ENCODE measurements at places on chromosomes 2 and 18.

GRCh38 chr2:222423632-222424275, 589 bp upstream of the SGPP2 start:
- no peak for DNase-seq

DNA sequence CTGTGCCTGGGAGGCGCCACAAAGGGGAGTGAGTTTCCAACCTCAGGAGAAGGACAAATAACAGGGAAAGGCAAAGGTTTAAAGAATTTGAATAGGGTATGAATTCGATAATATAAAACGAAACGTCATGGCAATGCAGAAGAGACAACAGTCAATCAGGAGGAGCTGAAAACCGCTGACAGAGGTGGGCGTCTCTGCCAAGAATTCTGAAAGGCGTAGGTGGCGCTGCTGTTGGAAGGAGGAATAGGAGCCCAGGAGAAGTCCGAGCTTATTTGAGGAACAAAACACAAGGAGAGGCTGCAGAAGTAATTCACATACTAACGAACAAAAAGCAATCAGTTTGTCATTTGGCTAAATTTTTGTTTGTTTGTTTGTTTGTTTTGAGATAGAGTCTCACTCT, 485.8 kb upstream of the POU3F3 start:
- no peak for DNase-seq

DNA sequence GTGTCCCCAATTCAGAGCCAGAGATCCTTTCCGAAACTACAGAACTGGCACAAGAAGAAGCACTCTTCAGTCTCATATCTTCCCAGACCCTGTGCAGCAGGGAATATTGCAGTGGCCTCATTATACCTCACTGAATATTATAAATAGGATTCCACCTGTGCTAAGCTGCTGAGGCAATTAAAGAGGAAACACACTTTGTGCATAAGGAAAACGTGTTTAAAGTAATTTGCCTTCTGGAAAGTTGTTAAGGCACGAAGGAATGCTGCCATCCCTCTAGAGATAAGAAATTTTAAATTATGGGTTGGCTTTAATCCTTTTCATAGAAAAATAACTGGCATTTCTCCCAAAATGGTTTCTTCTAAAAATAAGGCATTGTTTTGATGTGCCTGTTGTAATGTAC, 233.3 kb downstream of the RAB3GAP1 start:
- no peak for DNase-seq

- no peak for DNase-seq
Observed at GRCh38 chr2:220981926-220982325, 590.2 kb downstream of the EPHA4 start.

DNA sequence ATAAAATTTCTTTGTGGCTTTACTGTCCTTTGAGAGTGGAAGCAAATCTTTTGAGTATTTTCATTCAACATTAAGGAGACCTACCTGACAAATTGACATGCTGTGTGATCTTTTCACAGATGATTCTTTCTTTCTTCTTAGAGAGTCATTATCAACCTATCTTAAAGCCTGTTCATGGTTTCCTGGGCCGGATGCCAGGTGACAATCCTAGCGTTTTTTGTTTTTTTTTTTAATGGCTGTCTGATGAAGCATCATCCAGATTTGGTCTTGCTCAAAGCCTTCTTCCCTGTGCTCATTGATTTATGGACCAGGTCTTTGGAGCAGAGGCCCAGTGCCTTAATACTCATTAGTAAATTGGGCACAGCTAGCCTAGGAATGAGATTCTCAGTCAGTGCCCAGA, 9.8 kb upstream of the MGAT5 start:
- no peak for DNase-seq

- DNase-seq, result peak; percentile 70
Observed at GRCh38 chr2:70753902-70754301, 14.1 kb downstream of the ADD2 start.

DNA sequence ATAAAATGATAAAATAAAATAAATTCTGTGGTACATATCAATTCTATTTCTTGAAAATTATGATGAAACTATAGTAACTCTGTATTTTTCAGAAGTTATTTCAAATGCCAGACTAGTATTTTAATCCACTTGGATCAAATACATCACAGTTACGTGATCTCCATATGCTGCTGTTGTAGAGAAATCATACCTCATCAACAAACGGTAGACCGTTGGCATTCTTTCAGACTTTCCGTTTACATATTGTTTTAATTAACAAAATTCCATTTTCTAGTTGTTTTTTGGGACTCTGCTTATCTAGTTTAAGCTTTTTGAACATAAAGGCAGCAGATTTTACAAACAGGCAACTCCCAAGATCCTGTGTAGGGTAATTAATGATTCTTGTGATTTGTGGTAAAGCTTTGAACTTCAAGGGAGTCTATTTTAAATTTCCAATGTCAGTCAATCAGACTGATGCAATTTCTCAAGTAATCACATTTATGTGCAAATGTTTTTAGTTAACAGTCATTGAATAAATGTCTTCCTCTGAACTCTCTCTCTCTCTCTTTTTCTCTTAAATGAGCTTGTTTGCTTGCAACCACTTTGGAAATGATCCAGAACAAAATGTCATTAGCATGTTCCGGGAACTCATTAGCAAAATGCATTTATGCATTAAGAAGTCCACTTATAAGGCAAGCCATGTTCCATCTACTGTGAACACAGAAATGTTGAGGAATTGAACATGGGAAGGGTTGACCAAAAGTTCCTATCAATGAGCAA, 31.8 kb downstream of the NYAP2 start:
- DNase-seq, result peak; percentile 13

DNA sequence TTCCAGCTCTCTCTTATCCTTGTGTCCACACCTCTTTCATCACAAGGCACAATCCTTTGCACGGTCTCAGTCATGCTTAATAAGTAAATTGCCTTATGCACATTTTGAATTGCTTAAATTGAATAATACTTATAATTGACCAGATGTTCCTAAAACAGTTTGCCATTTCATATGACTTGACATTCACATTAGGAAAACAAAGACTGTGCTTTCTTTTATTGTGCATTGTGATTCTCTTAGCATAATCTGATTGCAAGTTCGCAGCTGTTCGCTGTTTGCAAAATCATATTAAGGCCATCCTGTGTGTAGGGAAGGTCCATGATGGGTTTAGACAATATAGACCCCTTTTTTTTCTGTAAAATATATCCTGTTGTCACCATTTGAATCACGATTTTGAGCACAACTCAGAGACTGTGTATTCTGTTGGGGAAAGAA, 75.6 kb downstream of the RNF144A start:
- DNase-seq, result no peak

GRCh38 chr2:120546865-120547390, 188.7 kb upstream of the GLI2 start:
- no peak for DNase-seq

DNA sequence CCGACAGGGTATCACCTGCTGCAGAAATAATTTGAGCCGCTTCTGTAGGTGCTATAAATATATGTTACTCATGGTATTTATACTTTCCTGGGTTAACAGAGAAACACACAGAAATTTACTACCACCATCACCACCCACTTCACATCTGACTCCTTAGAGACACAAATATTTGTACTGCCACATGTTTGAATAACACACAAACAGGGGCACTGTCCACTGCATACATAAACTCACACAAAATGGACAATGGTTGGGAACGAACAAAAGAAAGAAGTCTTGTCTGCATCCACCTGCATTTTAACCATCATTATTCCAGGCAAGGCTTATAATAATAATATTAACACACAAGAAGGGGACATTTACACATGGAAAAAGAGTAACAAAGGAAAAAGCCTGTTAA, 24.0 kb downstream of the IMMT start:
- no peak for DNase-seq

- DNase-seq, result no peak
Observed at GRCh38 chr2:19552270-19552669, 193.8 kb upstream of the OSR1 start.

DNA sequence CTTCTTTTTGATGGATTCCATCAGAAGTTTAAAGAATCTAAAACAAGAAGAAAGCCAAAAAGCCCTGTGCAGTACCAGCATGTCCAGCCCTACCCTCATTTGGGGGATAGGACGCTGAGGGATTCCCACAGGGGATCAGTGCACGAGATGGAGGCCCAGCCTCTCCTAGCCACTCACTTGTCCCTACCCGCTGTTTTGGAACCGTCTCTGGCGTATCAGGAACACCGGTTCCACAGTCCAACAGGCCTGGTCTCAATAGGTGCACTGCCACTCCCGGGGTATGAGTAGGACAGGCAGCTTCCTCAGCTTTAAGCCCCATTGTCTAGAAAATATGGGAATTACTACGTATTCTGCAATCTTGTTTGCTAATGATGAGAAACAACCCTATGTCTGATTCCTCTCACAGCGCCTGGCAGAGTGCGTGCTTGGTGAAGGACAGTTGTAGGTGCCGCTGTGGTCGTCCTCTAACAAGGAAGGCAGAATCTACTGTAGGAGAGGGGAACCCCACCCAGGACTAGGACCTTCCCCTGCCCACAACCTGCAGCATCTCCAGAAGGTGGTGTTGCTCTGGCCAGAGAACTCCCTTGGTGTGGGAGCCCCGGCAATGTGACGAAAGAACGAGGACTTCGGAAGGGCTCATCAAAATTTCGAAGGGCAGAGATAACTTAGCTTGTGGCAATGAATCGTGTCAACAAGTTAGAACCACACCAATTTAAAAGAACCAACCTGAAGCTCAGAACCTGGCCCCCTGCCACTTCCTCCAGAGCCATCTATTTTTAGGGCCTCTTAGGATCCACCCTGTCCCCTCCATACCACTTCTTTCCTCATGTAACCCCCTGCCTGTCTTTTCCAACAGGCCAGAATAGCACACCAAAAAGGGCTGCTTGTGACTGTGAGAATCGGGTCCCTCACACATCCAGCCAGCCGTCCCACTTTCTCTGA, 71.7 kb downstream of the POLR1A start:
- no peak for DNase-seq

- DNase-seq, result peak; percentile 13
Observed at GRCh38 chr2:194867328-194867727, 789.7 kb upstream of the SLC39A10 start.

DNA sequence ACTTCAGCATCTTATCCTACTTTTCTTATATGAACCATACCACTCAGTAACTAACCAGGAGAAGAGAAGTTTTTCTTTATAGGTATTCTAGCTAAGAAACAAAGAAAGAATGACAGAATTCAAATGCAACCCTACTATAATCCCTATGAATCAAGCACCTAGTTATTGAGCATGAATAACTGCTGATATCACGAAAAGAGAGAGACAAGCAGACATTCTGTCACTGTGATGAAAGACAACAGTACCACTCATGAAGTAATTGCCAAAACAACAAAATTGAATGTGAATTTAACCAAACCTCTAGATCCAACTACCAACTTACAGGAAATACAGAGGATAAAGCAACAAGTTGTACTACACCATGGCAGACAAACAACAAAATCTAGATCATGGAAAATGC, 15.3 kb downstream of the TTC21B start:
- DNase-seq, result no peak

- no peak for DNase-seq
Observed at GRCh38 chr2:119197529-119198239, 25.9 kb upstream of the STEAP3 start.

GRCh38 chr18:75066936-75067335, 142.0 kb downstream of the PTGR3 start:
- no peak for DNase-seq

DNA sequence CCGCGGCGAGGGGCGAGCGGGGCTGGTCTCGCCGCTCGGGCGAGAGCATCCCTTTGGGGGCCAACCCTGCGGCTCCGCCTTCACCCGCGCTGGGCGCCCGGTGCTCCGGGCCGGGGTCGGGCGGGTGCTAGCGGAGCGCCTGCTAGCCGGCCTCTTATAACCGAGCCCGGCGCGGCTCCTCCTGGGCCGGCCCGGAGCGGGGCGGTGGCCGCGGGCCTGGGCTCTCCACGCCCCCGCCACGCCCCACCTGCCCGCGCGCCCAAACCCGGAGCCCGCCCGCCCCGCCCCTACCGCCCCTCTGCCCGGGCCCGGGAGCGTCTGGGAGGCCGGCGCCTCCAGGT, at the start of gene FOXI3:
FOXI3 (minus strand) TSS at position 129 of the 341 bp plus-strand sequence. CDS start 158 bp downstream, outside the sequence.
- no peak for DNase-seq

DNA sequence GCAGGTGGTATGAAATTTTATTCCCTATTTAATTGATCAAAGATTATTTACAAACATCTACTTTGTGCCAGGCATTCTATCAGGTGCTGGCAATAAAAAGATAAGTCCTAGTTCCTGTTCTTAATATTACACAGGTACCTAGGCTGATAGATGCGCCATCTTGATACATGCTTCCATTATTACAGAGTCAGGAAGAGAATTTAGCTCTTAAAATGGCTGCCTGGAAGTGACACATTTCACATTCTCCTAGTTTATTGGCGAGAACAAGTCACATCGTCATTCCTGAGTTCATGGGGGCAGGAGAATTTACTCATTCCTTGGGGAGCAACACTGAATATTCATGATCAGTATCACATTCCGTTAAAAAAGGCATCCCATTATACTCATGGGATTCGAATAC, 1.1 kb upstream of the DARS1 start:
- DNase-seq, result no peak

- no peak for DNase-seq
Observed at GRCh38 chr2:42267530-42267929, 93.5 kb downstream of the COX7A2L start.

GRCh38 chr2:114968748-114969400, 526.4 kb downstream of the DPP10 start:
- no peak for DNase-seq

- no peak for DNase-seq
Observed at GRCh38 chr2:129803871-129804270, 175.6 kb upstream of the RAB6C start.

DNA sequence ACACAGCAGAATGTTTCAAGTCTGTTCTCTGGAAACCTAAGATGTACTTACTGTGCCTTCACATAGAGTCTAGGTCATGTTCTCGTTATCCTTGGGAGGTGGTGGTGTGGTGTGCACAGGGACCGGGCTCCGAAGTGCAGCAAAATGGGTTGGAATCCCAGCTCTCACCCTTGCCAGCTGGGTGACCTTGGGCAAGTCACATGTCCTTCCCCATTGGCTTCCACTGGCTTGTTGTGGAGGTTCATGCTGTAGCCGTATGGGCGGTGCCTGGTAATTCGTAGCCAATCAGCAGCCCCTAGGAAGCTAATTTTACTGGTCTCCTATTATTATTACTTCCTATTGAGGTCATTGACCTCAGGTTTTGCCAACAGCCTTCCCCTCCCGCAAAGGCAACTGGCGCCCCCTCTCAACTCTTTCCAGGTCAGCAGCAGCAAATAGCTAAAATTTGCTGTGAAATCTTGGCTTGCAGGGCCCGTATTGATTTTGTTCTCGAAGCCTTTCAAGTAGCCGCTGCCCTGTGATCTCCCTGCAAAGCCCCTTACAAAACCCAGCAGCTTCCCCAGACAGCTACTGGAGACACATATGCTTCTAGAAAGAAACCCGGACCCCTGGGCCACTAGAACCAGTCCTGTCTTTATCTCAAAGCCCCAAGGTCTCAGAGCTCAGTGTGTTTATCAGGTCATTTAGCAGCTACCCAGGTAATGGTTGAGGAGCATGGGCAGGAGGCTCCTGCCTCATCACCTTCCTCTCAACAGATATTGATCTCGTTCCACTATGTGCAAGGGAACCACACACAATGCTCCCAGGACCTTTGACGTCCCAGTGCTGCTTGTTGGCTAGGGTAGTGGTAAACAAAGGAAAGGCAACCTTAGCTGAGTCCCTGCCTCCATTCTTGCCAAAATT, 66.5 kb upstream of the SLC1A4 start:
- no peak for DNase-seq
